ENCODE measurements at places on chromosomes 5 and 9. TPM values are rescaled to one million over a fixed set of nuclear protein-coding genes. Genes with fewer than 3 reads are reported as not detected.

SYK gene
- total RNA-seq: 1.0 TPM

SPINK13 gene
- not detected for total RNA-seq

PCDHB15 gene
- total RNA-seq: 0.16 TPM

CCDC183 gene
- 2.3 TPM for total RNA-seq

ZNF454 gene
- not detected for total RNA-seq

NKD2 gene
- 0.18 TPM for total RNA-seq

KIF4B gene
- total RNA-seq: not detected

HAND1 gene
- total RNA-seq: not detected

SLC6A7 gene
- not detected for total RNA-seq

HAVCR1 gene
- total RNA-seq: 4.1 TPM

GABRA6 gene
- total RNA-seq: not detected

SURF4 gene
- 107 TPM for total RNA-seq

STING1 gene
- total RNA-seq: 181 TPM

FOXD4L4 gene
- 0.38 TPM for total RNA-seq

STKLD1 gene
- 0.62 TPM for total RNA-seq

PCDHGA11 gene
- 0.12 TPM for total RNA-seq

CTXN3 gene
- not detected for total RNA-seq

ESM1 gene
- total RNA-seq: 0.63 TPM

ORM2 gene
- total RNA-seq: 1.8 TPM

IGFBPL1 gene
- total RNA-seq: not detected

RAD50 gene
- total RNA-seq: 19.7 TPM

NLN gene
- 5.5 TPM for total RNA-seq

MUSK gene
- not detected for total RNA-seq

MARCOL gene
- not detected for total RNA-seq

TMCO6 gene
- 27.1 TPM for total RNA-seq

CARD9 gene
- total RNA-seq: 0.92 TPM

RUSC2 gene
- total RNA-seq: 1.9 TPM

PRXL2C gene
- total RNA-seq: 17.0 TPM
